ENCODE measurements at places on chromosomes 12 and 14.

DNA sequence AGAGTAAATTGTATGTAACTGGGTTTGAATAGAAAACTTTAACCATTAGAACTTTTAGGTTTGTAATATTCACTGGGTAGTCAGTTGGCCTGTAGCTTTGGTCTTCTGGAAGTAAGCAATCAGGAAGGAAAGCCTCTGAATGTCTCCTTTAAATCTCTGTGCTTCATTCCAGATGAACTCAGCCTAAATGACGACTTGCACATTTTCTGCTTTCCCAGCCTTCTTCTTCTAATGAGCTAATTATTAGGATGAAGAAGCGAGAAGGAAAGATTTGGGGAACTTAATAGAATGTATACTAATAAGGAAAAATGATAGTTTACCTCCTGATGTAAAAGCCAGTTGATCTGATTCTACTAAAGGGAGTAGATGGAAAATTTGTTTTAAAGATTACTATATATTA, 90.4 kb downstream of the MIA2 start:
- no peak for DNase-seq

GRCh38 chr14:73887318-73887616, 608 bp downstream of the ZNF410 start:
- DNase-seq = no peak

DNA sequence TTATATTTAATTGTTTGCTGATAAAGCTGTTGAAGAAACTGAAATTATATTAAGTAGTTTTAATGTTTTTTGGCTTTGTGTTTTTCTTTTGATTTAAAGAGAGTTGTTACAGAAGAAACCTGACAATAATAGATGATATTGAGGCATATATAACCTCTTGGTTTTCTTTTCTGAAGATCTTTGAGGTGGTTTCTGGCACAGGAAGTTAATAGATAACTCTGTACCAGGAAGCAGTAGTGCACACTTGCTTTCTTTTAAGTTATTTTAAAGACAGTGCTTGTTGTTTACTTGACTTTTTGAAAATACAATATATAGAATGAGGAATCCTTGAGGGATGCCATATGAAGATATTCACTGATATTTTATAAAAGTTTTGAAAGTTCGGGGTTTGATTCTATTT, 209.0 kb upstream of the FBXO33 start:
- DNase-seq = no peak

DNA sequence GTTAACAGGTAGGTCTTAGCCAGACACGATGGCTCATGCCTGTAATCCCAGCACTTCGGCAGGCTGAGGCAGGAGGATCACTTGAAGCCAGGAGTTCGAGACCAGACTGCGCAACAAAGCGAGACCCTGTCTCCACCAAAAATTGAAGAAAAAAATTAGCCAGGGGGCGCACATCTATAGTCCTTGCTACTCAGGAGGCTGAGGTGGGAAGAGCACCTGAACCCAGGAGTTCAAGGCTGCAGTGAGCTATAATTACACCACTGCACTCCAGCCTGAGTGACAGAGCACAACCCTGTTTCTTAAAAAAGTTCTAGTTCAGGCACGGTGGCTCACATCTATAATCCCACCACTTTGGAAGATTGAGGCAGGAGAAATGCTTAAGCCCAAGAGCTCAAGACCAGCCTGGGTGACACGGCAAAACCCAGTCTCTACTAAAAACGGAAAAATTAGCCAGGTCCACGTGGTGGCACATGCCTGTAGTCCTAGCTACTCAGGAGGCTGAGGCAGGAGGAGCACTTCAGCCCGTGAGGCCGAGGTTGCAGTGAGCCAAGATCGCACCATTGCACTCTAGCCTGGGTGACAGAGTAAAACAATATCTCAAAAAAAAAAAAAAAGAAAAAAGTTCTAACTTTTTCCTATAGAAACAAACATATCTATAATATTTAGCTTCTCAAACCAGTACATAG, 9.1 kb downstream of the BAZ1A start:
- no peak for DNase-seq

DNA sequence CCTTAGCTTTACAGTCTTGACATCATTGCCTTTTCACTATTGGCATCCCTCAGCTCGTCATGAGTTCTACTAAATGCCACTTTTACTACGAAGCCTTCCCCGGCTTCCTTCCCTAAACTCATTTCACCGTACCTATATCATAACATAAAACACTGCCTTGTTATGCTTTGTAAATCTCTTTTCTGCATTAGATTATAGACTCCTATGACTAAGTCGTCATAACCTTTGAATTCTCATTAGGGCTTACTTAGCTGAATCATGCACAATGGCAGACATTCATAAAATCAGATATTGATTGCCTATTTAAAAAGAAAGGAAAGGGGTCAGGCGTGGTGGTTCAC, 21.0 kb downstream of the BTG1 start:
- no peak for DNase-seq

DNA sequence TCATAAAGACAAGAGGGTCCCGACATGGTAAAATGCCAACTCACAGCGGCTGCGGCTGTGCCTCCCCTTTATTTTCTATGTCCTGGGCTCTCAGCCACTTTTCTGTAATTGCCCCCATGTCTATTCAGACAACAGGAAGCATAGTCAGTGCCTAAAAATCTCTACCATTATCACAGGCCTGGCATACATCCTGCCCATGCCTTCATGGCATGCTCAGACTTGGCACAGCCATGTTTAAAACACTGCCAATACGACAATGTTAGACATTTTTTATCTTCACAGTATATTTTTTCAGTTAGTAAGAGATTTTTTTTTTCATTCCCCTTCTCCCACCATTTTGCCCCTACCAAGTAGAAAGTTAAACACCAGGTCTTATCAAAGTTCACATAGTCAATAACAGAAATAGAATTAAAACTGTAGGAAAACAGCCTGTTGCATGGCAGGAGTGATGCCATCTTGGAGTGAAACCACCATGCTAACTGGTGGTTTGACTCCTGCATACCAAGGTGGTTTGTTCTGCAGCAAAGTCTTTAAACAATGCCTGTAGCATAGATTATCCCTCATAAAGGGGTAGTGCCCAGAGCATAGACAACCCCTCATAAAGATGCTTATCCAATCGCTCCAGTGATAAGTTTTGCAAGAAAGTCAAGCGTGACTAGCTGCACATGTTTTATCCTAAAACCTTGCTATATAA, 18.9 kb upstream of the CERS5 start:
- no peak for DNase-seq

GRCh38 chr14:68211421-68211820, 391.8 kb downstream of the RAD51B start:
- DNase-seq = no peak

DNA sequence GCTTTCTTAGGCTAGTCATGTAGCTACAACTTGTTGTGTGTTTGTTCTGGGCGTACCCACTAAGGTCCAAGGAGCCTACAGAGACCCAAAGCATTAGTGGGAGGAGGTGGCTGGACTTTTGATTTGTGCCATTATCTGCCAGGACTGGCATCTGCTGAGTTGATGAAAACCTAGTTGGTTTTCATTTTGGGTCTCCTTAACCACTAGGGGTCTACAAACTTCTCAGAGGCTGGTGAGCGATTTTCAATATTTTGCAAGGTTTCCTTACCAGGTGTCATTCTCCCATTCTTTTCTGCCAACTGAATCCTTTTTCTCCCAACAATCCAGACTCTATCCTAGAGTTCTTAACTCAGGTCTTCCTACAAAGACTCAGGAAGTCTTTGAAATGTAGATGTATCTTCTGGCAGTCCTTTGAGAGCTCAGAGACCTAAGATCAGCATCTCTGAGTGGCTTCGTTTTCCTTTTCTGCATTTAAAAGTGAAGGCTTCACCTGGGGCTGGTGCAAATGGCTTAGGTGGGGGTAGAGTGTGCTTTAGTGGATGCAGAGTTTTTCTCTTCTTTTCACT, 150.0 kb upstream of the RMST start:
- no peak for DNase-seq

- no peak for DNase-seq
Measured at GRCh38 chr12:48773686-48774085, 15.2 kb downstream of the ADCY6 start.

DNA sequence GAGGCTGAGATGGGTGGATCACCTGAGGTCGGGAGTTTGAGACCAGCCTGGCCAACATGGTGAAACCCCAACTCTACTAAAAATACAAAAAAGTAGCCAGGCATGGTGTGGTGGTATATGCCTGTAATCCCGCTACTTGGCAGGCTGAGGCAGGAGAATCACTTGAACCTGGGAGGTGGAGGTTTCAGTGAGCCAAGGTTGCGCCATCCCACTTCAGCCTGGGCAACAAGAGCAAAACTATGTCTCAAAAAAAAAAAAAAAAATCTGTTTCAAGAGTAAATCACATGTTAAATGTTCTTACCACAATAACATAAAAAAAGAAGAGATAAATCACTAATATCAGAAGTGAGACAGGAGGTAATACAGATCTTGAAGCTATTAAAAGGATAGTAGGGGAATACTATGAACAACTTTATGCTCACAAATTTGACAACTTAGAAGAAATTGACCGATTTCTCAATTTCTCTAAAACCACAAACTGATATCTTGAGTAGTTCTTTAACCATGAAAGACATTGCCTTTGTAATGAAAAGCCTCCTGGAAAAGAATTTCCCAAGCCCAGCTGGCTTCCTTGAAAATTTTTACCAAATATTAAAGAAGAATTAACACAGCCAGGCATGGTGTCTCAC, 37.7 kb downstream of the TAOK3 start:
- no peak for DNase-seq

GRCh38 chr14:95295600-95296376, 23.9 kb downstream of the CLMN start:
- no peak for DNase-seq

GRCh38 chr12:116182359-116183063, 95.0 kb downstream of the MED13L start:
- no peak for DNase-seq

GRCh38 chr12:92973614-92974013, 44.5 kb upstream of the EEA1 start:
- no peak for DNase-seq

- DNase-seq = no peak
Measured at GRCh38 chr12:76529226-76529918, 30.2 kb downstream of the OSBPL8 start.

- no peak for DNase-seq
Measured at GRCh38 chr14:33590891-33591630, 359.8 kb downstream of the EGLN3 start.

- no peak for DNase-seq
Measured at GRCh38 chr14:22997676-22998323, 12.1 kb downstream of the C14orf93 start.

DNA sequence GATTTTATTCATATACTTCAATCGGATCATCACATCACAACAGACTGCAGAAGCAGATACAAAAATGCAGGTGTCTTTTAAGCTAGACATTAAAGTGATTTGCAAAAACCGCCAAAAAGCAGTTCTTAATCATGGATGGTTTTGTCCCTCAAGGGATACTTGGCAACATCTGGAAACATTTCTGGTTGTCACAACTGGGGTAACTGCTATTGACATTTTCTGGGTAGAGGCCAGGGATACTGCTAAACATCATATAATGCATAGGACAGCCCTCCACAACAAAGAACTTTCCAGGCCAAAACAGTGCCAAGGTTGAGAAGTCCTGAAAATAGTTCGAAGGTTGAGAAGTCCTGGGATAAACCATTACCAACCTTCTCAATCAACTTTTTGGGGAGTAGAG, 101.8 kb upstream of the BBS10 start:
- no peak for DNase-seq

DNA sequence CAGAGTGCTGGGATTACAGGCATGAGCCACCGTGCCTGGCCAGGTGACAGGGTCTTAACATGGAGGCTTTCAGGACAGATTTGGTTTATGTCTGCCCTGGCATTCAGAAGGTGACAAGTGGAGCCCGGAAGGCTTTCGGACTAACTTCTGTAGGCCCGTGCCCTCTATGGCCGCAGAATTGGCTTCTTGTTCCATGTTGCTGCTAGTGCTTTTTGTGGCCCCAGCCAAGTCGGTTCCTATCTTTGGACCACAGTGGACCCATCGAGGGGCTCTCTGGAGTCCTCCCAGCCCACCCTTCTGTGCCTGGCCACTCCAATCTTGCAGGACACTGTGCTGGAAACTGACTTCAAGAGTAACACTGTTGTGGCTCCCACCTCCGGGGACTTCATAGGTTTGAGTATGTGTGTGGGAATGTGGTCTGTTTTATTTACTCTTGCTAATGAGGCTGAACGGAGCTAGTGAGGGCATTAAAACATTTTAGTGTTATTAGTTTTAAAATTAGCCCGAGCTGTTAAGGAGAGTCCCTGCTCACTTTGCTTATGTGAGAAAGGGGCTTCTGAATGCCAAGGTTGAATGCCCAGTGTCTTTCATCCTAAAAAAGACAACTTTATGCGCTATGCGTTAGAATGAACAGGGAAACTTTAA, 245.9 kb downstream of the CACNA1C start:
- DNase-seq = no peak

DNA sequence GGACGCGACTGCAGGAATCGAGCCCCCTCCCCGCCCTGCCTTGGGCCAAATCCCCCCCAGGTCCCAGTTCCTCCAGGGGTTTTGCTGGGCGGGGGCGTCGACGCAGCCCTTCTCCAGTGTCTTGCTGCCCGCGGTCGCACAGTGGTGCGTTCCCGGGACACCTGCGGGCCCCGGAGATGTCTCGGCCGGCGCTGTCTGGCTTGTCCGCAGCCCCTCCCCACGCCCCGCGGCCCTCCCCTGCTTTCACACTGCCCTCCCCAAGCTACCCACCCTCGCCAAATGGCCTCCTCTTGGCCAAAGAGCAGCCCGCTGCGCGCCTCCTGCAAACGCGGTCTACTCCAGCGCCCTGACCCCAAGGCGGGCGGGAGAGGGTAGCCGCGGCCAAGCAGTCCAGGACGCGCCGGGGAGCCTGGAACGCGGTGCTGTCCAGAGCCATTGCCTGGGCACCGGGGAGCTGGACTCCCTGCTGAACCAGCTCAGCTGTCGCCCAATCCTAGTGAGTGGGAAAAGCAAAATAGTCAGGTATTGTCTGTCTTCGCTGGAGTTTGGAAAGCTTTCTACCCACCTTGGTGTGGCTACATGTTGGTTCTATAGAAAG, 122.0 kb downstream of the AACS start:
- no peak for DNase-seq

GRCh38 chr14:96797582-96798349, 584 bp downstream of the VRK1 start:
- DNase-seq = no peak

DNA sequence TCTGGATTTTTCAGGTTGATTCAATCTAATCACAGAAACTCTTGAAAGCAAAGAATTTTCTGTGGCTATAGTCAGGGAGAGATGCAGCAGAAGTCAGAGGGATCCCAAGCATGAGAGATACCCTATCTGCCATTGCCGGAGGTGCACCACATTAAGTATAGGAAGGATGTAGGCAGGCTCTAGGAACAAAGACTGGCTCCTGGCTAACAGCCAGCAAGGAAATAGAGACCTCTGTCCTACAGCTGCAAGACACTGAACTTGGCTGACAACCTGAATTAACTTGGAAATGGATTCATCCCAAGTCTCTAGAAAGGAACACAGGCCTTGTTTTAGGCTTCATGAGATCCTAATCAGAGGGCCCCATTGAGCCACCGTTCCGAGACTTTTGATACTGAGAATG, 364.9 kb upstream of the FLRT2 start:
- no peak for DNase-seq

- no peak for DNase-seq
Measured at GRCh38 chr14:104739546-104740516, 13.1 kb upstream of the SIVA1 start.

GRCh38 chr12:62335057-62335456, 74.9 kb downstream of the USP15 start:
- no peak for DNase-seq

Data from pons (tissue), 1 donor.